Stimulated activated CD8-positive, alpha-beta memory T cell treated with anti-CD3 and anti-CD28 coated beads, Interleukin-15, amount 100 ng/mL, for 1 hour (primary cell): ENCODE measurements at places on chromosomes 16 and 17.
A peak's percentile ranks its signal among the peaks of the same experiment; 100 is the strongest.

DNA sequence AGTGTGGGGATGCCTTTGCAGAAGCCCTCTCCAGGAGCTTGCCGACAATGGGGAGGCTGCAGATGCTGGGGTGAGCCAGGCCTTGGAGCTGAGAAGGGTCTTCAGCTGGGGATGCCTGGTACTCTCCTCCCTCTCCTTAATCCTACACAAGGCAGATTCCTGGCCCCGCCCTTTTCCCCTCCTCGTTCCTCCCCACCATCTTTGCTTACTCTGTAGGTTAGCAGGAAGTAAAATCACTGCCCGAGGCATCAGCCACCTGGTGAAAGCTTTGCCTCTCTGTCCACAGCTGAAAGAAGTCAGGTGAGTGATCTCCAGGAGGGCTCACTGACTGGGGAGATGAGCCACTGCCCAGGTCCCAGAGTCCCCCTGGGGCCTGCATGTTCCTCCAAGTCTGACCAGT lies 38.7 kb downstream of the NLRC5 start:
- no peak for DNase-seq

GRCh38 chr17:70955441-70955840 lies 786.1 kb downstream of the KCNJ2 start:
- no peak for DNase-seq

- DNase-seq: no peak
Observed at GRCh38 chr17:70668938-70669778, 499.8 kb downstream of the KCNJ2 start.

DNA sequence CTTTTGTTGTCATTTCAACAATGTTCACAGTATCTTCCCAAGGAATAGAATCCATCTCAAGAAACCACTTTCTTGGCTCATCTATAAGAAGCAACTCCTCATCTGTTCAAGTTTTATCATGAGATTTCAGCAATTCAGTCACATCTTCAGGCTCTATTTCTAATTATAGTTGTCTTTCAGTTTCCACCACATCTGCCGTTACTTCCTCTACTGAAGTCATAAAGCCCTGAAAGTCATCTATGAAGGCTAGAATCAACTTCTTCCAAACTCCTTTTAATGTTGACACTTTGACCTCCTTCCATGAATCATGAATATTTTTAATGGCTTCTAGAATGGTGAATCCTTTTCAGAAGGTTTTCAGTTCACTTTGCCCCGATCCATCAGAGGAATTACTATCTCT lies 102.1 kb downstream of the CDH13 start:
- DNase-seq: no peak

- DNase-seq: no peak
Observed at GRCh38 chr16:649631-650030, 466 bp downstream of the WDR90 start.

DNA sequence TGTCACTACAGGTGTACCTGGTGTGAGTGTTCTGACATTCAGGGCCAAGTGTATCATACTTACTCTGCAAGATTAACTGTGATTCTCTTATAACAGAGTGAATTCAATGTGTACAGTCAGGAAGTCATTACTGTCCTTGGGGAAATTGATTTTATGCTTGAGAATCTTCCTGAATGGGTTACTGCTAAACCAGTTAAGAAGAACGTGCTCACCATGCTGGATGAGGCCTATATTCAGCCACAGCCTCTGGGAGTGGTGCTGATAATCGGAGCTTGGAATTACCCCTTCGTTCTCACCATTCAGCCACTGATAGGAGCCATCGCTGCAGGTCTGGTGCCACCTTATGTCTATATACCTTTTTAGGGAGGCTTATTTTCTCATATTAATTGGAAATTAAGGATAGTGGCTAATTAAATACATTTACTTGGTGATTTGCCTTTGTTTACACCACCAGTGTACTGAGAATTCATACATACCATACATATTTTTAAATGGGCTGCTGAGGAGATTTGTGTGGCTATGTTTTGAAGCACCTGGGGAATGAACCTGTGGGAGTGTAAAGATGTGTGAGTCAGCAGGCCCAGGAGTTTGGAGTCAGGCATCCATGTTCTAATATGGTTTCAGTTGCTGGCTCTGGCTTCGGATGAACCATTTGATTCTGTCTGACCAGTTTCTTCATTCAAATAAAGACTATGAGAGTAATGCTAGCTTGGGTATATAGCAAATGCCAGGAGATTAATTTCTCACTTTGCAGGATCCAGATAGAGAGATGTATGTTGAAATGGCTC lies 3.1 kb downstream of the ALDH3A2 start:
- DNase-seq: no peak

- DNase-seq: no peak
Observed at GRCh38 chr17:42985225-42985624, 4.9 kb downstream of the RUNDC1 start.

GRCh38 chr16:734208-734980 lies 6.4 kb downstream of the CIAO3 start:
- DNase-seq: no peak

- DNase-seq: no peak
Observed at GRCh38 chr17:9729034-9729650, 62.2 kb downstream of the DHRS7C start.

DNA sequence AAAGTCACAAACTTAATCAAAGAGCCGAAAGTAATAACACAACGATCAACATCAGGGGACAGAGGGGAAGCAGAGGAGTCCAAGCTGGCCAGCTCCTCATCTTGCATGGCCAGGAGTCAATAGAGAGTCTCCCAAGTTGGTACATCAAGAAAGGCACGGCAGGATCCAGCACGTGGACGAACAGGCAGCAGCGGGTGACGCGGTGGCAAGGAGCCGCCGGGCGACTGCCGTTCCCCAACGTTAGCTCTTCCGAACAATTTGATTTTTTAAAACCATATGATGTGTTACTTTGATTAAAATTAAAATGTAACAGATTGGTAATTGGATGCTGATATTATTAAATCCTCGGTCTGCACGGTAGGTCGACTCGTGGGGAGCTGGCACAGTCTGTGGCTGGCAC lies 81.8 kb upstream of the DOC2B start:
- no peak for DNase-seq

GRCh38 chr17:79874329-79874981 lies 35.2 kb upstream of the CBX4 start:
- DNase-seq: no peak

- no peak for DNase-seq
Observed at GRCh38 chr16:30157214-30157613, 26.2 kb upstream of the CORO1A start.

GRCh38 chr17:30579610-30580315 lies 102.6 kb downstream of the GOSR1 start:
- no peak for DNase-seq

- DNase-seq: no peak
Observed at GRCh38 chr16:86122681-86123342, 223.8 kb downstream of the IRF8 start.

GRCh38 chr16:88638323-88639230 lies at the start of gene IL17C:
Gene IL17C, plus strand, starts transcription at chr16:88638572. Its CDS starts 70 bp downstream, at chr16:88638642.
- no peak for DNase-seq

DNA sequence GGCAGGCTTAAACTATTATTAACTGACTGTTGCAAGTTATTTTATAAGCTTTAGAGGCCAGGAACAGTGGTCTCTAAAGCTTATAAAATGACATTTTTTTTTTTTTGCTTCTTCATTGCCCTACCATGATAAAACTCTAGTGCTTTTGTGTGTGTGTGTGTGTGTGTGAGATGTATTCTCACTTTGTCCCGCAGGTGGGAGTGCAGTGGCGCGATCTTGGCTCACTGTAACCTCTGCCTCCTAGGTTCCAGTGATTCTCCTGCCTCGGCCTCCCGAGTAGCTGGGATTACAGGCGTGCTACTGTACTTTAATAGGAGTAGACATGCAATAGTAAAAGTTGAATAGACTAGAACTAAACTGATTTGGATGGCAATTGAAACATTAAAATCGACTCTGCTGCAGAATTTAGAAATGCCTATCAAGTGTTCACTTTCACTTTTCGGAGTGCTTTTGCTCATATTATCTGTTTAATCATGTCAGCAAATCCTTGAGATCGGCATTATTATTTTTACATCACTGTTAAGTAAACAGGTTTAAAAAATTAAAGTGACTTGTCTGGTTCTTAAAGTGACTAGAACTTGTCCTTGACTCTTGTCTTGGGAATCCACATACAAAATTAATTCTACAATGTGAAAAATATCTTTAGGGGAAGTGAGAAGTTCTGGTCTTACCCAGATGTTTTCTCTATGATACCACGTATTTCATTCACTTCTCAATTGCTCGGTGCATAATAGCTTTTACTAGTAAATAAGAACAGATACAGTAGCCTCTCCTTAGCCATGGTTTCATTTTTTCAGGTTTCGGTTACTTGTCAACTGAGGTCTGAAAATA lies 8.4 kb upstream of the PCTP start:
- no peak for DNase-seq

DNA sequence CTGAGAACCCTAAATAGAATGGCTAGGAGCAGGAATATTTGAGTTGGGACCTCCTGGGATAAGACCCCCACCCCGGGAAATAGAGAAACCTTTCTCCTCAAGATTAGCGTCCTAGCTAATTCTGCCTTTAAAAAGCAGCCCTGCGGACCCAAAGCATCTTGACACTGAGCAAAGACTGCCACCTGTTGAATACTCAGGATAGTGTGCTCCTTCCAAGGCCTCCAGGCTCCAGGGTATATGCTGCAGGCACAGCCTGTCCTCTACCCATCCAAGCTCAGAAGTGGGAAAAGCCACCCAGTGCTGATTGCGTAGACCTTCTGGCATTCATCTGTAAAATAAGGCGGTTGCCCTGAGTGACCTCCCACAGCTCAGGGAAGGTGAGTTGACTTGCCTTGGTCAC lies 456.2 kb upstream of the DYNLRB2 start:
- DNase-seq: no peak

DNA sequence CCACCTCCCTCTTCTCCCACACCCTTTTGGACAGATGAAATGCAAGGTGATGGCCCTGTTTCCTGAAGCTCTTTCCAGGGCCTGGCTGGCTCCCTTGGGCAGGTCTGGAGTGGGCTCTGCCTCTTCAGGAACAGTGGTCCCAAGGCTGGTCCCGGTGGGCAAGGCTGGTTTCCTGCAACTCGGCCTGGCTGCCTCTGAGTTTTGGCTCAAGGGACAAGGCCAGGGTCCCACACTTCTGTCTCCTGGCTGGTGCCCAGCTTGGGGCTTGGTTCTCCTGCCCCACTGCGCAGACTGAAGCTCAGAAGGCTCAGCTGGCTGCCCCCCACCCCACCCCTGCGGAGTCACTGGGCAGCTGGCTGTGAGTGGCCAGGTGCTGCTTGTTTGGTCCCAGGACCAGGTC lies 3.8 kb upstream of the ACTG1 start:
- no peak for DNase-seq

GRCh38 chr17:34420254-34420766 lies 57.3 kb upstream of the CCL1 start:
- DNase-seq: peak; percentile 54

GRCh38 chr17:78314683-78315354 lies 45.1 kb downstream of the SOCS3 start:
- DNase-seq: no peak

GRCh38 chr16:65069065-65069464 lies 52.8 kb downstream of the CDH11 start:
- no peak for DNase-seq

GRCh38 chr16:11350921-11351335 lies 5.7 kb downstream of the RMI2 start:
- DNase-seq: no peak

DNA sequence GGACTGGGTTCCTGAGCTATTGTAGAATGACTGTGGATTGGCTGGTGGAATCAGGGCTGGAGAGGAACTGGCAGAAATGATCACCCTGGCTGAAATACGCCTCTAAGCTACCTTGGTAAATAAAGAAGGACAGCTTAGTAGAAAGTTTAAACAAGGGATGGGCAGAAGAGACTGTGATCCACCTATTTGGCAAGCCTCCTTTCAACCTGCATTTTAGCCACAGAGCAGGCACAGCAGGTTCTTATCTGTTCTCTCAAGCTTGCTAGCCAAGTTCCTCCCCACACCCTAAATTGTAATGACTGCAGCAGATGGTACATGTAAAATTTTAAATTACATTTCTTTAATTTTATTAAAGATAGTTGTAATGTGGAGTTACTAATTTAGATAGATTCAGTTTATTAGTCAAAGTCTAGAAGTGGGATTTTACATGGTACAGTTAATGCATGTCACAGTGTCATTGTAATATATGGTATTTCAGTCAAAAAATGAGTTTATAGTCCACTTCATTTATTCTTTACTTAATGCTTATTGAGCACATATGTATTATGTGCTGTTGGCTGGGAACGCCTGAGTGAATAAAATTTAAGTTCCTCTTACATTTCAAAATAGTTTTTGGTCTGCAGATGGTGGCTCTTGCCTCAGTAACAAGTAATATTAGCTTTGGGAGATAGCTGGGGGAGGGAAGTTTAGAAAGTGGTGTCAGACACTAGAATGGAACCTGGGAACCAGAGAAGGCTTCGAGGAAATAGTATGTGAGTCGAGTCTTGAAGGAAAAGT lies 11.2 kb downstream of the EPN2 start:
- no peak for DNase-seq

GRCh38 chr17:63447471-63448009 lies 1.4 kb upstream of the CYB561 start:
- no peak for DNase-seq

GRCh38 chr17:66775271-66775670 lies 59.6 kb upstream of the CACNG5 start:
- no peak for DNase-seq

DNA sequence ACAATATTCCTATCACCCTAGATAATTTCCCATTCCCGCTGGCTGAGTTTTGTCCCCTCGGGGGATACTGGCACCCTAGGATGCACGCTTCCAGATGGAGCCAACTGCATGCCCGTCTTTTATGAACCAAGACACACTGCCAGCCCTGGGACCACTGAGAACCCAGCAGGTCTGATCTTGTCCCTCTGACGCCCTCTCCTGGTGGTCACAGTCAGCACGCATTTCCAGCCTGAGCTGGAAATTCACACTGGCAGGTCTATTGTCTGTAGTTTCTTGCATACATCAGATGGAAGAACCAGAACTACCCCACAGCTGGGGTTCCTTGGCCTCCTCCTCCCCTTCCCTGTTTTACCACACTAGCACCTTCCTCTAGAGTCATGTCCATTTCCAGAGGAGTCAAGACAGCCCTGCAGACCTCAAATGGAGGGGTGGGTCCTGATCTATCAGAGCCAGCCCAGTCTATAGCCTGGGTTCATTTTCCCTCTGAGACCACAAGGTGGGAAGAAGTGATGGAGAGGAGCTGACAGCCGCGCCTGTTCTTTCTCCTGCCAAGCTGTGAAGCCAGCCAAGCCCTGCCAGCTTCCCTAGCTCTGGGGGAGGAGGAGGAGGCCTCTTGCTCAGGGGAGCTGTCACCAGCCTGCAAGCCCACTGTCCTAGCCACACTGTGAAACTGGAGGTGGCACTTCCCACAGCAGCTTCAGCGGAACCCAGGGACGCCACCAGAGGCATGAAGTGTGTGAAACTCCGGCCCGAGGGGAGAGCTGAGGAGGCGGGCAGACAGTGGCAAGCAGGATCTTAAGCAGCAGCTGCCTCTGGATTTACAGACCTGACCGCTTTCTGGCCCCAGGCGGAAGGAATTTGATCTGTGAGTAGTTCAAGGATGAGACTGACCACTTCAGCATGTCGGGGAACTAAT lies 29.3 kb downstream of the MXRA7 start:
- DNase-seq: peak; percentile 53

GRCh38 chr17:9456330-9456729 lies 119.3 kb downstream of the STX8 start:
- no peak for DNase-seq
